Stimulated activated CD4-positive, alpha-beta T cell treated with anti-CD3 and anti-CD28 coated beads, Interleukin-15, amount 100 ng/mL, for 48 hours (primary cell): ENCODE measurements at places on chromosomes 16 and 17.

- no peak for DNase-seq
These were observed 2.5 kb downstream of the KRT32 start for GRCh38 chr17:41464682-41465081.

- no peak for DNase-seq
These were observed 2.4 kb upstream of the TEKT3 start for GRCh38 chr17:15343749-15344148.

GRCh38 chr17:22692066-22692805 is 999.9 kb downstream of the KCNJ18 start:
- DNase-seq, result no peak

DNA sequence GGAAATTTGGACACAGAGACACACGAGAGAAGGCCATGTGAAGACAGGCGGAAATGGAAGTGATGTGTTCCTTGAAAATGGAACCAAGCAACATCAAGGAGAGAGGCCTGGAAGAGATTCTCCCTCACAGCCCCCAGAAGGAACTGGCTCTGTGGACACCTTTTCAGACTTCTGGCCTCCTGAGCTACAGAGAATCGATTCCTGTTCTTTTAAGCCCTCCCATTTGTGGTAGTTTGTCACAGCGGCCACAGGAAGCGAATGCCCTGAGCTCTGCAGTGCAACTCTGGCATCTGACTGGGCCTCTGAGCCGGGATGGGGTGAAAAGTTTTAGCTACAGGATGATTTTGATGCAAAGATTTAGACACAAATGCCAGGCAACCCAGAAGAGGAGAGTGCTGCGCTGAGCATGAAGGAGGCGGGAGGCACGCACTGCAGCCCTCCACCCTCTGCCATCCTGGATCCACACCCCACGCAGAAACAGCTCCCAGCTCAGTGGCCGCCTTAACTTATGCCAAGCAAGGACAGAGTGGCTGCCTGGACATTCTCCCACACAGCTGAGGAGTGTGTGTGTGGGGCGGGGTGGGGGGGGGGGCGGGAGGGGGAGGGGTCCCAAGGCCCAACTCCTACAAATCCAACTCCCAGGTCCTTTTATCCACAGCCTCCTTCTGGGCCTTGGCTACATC is 2.2 kb downstream of the TIMP2 start:
- DNase-seq, result no peak

- DNase-seq, result no peak
These were observed 34.9 kb upstream of the MMD start for GRCh38 chr17:55456307-55457240.

DNA sequence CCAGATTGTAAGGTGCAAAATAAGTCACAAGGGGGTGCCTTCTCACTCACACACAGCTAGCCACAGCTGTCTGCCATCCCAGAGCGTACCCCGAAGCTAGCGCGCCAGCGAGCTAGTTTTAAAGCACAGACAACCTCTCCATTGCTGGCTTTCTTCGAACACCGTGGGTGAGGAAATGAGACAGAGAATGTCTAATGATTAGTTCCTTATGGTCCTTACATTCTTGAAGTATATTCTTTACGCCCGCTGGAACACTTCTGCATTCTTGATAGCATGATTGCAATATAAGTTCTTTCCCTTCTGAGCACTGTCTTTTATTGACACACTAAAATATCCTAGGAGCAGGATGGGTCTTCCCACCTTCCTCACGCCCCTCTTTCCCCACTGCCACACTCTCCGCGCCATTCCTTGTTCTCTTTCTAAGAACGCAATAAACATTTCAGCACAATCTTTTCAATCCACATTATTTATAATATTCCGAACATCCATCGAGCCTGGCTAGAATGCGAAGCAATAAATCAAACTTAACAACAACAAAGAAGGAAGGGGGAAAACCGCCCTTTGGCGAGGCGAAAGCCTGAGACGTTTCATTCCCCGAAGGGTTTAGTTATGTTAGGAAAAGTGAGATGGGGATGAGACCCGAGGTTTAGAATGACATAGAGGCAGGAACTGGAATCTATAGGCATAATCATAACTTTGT is 251.3 kb downstream of the NTN1 start:
- no peak for DNase-seq

DNA sequence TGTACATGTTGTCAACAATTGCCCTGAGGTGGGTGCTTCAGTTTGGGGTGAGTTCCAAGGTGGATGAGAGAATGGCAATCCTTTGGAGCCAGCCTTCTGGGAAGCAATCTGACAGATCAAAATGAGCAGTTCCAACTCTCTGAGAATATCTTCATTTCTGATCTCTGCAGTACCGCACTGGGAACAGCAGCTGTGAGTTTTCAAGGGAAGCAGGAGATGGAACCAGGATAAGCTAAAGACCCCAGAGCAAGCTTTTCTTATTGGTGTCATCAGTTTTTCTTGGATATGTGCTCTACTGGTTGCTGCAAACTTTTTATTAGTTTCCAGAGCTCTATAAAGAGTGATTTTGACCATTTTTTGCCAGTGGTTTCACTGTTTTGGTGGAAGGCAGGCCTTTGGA is 94.7 kb downstream of the KCNJ12 start:
- DNase-seq, result no peak

DNA sequence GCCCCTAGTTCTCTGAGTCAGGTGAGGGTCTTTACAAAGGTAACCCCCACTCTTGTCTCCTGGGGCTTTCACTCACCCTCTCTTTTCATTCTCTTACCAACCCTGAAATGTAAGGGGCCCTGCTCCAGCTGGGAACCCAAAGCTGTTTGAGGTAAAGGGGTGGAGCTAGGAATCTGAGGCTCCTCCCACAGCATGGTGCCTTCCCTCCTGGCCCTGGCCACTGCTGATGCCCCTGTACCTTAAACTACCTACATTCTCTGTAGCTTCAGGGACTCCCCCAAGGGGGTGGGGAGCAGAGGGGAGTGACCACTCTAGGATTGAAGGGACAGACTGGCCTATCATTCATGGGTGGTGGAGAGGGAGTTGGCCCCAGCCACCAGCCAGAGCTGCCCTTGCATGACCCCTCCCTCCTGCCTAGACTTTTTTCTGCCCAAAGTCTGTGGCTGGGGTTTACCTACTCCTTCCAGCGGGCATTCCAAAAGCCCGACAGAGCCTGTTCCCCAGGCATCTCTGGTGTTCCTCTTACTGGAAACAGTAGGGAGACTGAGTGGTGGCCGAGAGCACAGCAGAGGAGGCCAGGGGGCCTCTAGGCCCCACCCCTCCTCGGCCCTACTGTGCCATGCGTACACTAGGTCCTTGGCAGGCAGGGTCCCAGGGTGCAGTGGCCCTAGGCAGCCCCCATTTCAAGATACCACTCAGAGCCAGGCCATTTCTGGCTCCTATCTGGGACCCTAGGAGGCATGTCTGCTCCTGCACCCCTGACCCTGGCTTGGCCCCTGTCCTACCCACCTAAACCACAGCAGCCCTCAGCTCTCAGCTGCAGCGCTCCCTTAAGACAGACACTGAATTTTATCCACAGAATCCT is 9.5 kb downstream of the DOK4 start:
- no peak for DNase-seq

DNA sequence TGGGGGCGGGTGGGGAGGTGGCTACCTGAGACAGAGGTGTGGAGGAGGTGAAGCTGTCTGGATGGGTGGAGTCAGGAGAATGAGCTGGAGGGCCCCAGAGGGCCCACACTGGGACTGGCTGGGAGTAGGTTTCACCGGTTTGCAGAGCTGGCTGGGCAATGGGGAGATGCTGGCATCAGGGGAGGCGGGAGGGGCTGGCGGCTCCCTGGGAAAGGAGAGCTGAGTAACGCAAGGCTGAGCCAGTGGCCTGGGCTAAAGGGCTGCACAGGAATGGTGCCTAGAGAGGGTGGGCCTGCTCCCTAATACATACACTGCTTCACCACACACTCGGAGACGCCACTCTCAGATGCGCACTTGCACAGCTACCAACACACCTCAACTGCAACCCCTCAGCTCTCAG is 12.4 kb downstream of the P3H4 start:
- no peak for DNase-seq

- DNase-seq, result no peak
These were observed 57.3 kb downstream of the B9D1 start for GRCh38 chr17:19305256-19305655.

- no peak for DNase-seq
These were observed 115.2 kb downstream of the PITPNC1 start for GRCh38 chr17:67492251-67492740.

DNA sequence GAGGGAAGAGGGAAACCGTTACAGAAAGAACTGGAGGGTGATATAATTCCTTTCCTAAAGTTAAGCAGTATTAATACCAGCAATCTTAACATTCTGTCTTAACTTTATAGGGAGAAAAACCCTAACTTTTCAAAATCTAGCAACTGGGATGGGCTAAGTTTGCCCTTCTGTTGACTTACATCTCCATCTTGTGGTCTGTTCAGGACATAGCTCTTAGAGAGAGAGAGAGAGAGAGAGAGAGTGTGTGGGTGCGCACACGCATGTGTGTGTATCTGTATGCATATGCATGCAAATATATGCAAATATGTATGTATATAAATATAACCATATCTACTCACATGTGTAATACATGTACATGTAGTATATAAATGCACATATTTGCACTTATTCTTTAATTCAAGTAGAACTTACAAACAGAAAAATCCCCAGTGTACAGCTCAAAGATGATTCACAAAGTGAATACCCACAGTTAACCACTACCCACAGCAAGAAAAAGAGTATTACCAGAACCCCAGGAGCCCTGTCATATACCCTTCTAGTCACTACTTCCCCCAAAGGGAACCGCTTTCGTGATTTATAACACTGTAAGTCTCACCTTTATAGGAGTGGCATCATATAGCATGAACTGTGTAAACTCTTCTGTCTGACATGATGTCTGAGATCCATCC is 46.5 kb downstream of the STX8 start:
- no peak for DNase-seq

- DNase-seq, result no peak
These were observed 139.5 kb downstream of the CYLD start for GRCh38 chr16:50881331-50881830.

DNA sequence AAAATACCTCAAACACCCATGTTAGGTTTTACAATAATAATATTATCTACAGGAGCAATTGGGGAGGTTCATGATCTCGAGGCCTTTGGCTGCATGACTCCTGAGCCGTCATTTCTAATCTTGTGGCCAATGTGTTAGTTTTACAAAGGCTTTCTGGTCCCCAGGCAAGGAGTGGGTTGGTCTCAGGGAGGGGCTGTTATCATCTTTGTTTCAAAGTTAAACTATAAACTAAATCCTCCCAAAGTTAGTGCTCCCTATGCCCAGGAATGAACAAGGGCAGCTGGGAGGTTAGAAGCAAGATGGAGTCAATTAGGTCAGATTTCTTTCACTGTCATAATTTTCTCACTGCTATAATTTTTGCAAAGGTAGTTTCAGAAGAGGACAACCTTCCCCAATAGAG is 9.1 kb upstream of the CCL5 start:
- DNase-seq, result no peak

DNA sequence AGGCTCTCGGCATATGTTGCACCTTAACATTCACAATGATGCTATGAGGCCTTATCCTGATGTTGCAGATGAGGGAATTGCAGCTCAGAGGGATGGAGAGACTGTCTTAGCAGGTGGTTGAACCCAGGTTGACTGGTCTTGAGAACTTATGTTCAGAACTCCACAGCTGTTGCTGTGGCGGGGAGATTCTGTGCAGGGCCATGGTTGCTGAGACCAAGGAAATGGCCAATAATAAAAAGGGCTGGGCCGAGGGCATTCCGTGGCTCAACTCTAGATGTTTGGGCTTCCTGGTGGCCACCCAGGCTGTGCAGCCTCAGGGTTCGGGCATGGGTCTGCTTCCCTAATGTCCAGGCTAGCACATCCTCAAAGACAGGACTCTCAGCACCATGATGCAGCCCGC is 5.9 kb downstream of the KSR1 start:
- no peak for DNase-seq

GRCh38 chr17:21041741-21042457 is 912 bp downstream of the USP22 start:
- DNase-seq, result peak; percentile 52

DNA sequence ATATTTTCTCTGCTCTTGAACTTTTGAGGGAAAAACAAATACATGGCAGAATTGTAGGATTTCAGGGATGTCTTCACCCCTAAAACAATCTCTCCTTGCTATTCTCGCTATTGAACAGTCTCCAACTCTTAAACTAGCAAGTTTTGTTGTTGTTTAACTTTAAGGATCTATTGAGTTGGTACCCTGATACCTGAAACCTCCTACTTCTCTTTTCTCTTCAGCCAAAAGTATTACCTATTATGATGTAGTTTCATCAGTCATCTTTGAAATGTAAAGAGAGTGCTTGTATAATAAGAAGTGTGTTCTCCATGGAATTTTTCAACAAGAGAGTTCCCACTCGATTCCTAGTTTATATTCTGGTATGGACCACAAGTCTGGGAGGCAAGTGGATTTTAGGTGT is 211.6 kb upstream of the TBX2 start:
- no peak for DNase-seq

DNA sequence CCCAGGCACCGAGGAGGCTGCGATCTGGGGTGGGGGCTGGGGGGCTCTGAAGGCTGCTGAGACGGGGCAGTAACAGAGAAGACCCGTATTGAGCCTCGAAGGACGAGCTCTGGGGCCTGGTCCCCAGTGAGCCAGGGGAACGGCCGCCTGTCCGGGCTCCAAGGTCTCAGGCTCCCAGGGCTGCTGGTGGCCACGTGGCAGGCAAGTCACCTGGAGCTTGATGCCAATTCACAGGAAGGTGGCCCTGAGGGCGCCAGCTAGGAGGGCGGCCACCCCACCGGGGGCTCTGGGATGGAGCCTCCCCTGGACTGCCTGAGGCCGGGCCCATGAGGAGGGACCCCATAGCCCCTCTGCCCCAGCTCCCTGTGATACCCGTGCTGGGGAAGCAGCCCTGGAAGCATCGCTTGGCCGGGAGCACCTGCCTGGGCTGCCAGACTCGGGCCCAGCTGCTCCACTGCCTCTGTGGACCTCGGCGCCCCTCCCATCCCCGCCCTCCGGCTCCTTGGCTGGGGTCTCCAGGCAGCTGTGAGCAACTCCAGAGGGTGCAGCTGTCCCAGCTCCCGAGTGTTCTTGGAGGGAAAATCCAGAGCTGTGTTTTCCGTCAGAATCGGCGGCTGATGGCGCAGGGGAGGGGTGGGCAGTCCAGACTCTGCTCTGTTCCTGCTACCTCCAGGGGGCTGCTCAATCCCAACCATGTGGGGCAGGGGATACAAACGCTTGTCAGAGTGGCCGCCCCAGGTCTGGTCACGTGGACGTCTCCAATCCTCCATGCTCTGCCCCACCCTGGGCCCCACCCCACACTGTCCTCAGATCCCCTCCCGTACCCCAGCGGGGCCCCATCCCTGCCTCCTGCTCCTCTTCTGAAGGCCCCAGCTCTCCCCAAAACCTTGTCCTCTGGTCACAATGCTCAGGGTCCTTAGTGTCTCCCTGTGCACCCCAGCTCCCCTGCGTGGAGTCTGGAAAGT is 67.2 kb upstream of the GNG13 start:
- no peak for DNase-seq

GRCh38 chr16:62692685-62693084 is 656.4 kb upstream of the CDH8 start:
- DNase-seq, result no peak

GRCh38 chr16:77888871-77889270 is 100.5 kb downstream of the VAT1L start:
- DNase-seq, result no peak

GRCh38 chr17:10114931-10115535 is 83.4 kb downstream of the GAS7 start:
- DNase-seq, result no peak
